Esophagus muscularis mucosa (tissue), 4 donors: ENCODE measurements at places on chromosomes 3 and 15. TPM values are rescaled to one million over a fixed set of nuclear protein-coding genes. Genes with fewer than 3 reads are reported as not detected.

Gene BFSP2
- not detected for total RNA-seq

Gene ZNF621
- 22.8 TPM for total RNA-seq

Gene C3orf22
- total RNA-seq: not detected

Gene FBXL22
- total RNA-seq: 52.7 TPM

Gene TERC
- 46.9 TPM for total RNA-seq

Gene CIDEC
- 2.4 TPM for total RNA-seq

Gene HIGD2B
- not detected for total RNA-seq

Gene PTH1R
- total RNA-seq: 21.6 TPM

Gene VEPH1
- total RNA-seq: 0.52 TPM

Gene ASB14
- total RNA-seq: not detected

Gene SCAANT1
- total RNA-seq: not detected

Gene ZPLD1
- total RNA-seq: not detected

Gene MYH15
- total RNA-seq: 0.17 TPM

Gene TUSC7
- not detected for total RNA-seq

Gene TLR9
- total RNA-seq: not detected

DNA sequence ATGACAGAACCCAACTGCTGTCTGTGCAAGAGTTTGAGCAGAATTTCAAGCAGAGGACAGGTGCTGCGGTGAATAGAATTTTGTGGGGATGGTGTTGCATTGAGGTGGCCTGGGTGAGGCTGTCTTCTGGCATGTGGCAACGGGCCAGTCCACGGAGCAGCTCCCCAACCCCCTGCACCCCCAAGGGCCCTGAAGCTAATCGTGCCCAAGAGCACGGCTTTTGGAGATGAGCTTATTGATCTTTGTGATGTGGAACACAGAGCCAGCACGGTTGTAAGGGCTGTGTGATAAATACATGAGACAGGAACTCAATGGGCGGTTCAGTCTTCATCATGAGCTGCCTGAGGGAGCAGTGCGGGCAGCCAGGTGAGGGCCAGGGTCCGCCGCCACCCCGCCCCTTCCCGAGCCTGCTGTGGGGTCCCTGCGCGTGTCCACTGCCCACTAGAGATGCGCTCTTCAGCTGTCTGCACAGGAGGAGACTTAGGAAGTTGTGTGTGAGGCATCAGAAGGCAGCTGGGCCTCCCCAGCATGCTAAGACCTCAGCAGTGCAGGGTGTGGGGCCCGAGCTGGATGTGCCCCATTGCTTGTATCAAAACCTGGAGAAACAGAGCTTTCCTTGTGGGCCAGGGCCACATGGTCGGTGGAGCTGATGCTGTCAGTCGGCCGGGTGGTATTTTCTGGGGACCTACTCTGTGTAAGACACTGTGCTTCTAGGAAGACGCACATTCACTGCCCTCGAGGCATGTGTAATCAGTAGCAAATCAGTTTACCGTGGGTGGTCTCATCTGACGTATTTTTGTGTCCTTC is 90.5 kb downstream of the CHRNA7 start:
- DNase-seq: peak; percentile 79

- peak; percentile 42 for DNase-seq
These were observed 27.2 kb downstream of the MRPL46 start for GRCh38 chr15:88440021-88440420.

DNA sequence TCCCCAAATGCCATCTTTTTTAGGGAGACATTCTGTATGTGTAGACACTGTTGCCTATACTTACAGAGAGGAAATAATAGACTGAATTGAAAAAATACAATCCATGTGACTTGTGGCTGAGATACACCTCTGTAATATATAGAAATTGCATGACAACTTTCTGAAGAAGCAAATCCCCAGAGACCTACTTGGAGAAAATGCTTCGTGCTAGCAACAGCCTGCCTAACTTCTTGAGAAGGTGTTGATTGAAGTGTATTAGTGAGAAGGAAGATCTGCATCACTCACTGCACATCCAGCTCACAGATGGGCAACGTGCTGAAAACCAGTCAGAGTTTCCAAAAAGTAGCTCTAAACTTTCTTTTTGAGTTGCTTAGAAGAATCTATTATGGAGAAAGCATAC is 404.1 kb downstream of the EPHB1 start:
- no peak for DNase-seq

DNA sequence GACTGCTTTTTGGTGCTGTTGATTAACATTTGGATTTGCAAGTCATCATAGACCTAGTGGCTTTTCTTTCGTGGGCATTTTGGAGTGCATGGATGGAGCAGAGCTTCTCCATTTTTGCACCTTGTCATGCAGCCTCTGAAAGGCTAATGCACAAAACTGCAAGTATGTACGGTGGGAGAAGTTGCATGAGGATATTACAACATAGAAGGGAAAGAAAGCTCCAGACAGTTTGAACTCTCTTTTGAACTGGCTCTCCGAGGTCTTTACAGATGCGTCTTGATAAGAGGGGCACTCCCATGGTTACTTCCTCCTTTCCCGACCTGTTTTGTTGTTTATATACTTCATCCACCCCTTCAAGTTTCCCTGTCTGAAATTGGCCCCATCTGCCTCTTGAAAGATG is 147.1 kb upstream of the GBE1 start:
- no peak for DNase-seq

- DNase-seq: no peak
These were observed 60.7 kb downstream of the UBE2E2 start for GRCh38 chr3:23263796-23264195.

GRCh38 chr15:92915766-92916435 is 15.8 kb downstream of the CHD2 start:
- DNase-seq: no peak

DNA sequence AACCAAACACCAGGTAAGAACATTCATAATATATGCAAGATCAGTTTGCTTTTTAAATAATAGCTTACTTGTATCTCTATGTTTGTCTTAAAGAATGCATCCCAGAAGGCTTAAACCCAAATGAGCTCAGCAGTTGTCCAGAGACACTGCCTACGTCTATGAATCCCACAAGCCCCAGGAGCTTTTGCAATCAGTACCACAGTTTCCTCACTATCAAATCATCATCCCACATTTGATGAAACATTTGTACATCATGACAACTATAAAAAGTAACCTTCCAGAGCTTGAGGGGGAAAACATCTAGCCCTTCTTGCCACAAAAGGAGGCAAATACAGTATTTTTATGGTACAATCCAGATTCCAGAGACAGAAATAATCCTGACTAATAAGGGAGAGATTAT is 63.7 kb downstream of the ATP8B4 start:
- DNase-seq: no peak

GRCh38 chr15:58247855-58248842 is 110.0 kb downstream of the AQP9 start:
- no peak for DNase-seq

GRCh38 chr3:56424336-56424735 is 43.9 kb downstream of the ERC2 start:
- DNase-seq: no peak

GRCh38 chr3:114127517-114127916 is 51.3 kb downstream of the DRD3 start:
- DNase-seq: no peak

DNA sequence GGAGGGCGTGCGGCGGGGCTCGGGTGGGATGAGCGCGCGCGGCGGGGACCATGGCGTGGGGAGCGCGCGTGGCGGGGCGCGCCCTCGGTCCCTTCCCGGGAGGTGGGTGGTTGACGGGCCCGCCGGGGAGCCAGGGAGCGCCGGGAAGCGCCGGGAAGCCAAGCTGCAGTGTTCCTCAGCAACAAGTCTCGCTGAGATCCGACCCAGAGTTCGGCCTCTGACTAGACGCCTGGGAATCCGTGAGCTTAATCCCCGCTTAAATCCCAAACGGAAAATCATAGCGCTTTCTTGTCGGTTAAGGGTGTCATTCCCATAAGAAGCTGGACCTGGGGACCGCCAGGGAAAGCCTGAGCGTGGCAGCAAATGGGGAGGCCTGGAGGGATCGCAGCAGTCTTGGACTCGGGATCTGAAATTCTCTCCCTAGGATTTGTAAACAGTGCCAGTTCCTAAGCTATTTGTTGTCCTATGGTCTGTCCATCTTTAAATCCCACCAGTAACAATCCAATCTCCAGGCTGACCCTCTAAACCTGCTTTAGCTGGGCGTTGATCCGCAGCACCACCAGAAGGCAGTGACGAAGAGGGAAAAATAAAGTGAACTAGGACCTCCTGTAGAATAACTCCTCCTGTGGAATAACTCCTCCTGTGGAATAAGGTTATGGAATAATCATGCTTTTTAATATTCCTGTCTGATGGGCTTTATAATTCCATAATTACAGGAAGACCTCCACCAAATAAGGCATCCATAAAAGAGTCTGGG is 570 bp upstream of the NEDD4 start:
- no peak for DNase-seq

GRCh38 chr3:139561255-139561817 is 21.8 kb upstream of the RBP1 start:
- DNase-seq: peak; percentile 26

GRCh38 chr3:98010194-98010882 is 24.8 kb downstream of the GABRR3 start:
- DNase-seq: no peak

DNA sequence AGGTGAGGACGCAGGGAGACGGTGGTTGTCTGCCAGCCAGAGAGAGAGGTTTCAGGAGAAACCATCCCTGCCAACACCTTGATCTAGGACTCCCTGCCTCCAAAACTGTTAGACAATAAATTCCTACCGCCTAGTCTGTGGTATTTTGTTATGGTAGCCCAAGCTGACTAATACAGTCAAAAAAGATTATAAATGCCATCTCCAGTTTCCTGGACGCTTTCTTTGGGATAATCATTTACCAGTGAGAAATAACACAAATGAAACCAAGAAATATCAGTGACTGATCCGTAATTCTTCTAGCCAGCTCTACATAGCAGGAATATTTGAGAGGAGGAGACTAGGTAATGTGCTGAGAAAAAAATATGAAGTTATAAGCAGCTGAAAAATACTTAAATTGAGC is 707.8 kb upstream of the LMCD1 start:
- DNase-seq: no peak

DNA sequence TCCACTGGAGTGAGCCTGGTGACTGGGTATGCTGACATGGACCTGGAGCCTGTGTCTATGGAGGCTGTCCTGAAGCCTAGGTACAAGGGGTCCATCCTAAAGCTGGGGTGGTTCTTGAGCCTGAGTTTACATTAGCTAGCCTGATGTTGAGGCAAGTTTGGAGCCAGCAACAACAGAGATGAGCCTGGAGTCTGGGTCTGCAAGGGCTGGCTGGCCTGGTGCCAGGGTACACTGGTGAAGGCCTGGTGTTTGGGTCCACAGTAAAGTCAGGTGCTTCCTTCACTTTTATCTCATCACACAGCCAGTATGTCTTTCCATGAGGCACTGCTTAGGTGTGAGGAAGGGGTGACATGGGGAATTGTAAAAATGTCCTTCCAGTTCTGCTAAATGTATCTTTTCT is 49.5 kb downstream of the TP63 start:
- no peak for DNase-seq

GRCh38 chr3:48428572-48429316 is 1.1 kb downstream of the PLXNB1 start:
- DNase-seq: no peak

DNA sequence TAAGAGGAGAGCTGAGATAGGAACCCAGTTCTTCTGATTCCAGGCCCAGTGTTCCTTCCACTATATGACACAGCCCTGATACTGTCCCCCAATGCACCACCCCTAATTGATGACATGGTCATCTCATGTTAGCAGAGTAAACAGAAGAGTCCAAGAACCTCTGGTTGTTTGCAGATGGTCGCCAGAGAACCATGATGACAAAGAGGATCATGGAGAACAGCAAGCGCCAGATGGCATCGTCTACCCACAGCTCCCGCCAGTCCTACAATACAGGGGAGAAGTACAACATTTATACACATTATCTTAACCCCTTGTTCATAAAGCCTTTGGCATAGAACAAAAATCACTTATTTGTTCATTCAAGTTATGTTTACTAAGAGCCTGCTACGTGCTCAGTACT is 18.5 kb upstream of the VPS39 start:
- no peak for DNase-seq

DNA sequence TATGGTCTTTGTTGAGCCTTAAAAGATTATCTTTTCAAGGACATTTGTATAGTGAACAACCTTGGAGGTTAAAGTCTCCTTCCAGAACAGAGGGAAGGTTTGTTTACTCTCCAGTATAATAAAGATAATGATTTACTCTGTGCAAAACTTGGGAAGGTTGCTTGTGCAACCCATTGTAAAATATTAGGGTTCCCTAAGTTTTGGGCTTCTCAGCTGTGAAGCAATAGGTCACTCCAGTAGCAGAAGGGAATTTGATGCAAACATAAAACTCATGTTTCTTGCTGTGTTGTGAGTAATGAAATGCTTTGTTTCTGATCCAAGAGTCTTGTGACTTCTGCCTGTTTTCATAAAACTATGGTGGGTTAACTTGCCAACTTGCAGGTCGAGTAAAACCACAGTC is 177.5 kb downstream of the SUCNR1 start:
- no peak for DNase-seq

DNA sequence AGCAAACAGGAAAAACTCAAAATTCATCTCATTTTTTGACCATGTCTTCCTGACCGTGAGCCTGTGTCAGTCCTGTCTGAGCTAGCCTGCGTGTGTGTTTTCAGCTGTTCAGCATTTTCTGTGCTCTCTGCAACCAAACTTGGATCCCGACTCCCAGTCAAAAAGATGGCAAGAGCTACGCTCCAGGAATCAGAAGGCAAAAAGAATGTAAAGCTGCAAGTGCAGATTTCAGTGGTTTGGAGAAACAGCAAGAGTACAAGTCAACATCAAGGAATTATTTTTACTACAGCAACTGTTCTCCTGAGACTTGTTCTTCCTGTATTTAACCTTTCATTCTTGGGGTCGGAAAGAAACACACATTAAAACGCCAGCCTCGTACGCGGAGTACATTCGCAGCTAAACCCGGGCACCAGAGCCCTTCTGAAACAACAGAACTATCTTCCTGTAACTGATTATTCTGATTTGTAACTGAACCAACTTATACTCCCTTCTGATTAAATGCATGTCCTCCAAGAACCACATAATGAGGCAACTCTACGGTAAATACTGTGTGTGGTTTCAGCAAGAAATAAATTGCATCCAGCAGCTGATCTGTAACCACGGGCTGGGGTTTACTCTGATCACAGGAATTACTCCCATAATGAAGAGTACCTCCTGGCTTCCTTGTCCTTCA is 107.4 kb downstream of the LRIG1 start:
- no peak for DNase-seq

GRCh38 chr3:39407259-39407629 is 724 bp downstream of the RPSA start:
- no peak for DNase-seq

DNA sequence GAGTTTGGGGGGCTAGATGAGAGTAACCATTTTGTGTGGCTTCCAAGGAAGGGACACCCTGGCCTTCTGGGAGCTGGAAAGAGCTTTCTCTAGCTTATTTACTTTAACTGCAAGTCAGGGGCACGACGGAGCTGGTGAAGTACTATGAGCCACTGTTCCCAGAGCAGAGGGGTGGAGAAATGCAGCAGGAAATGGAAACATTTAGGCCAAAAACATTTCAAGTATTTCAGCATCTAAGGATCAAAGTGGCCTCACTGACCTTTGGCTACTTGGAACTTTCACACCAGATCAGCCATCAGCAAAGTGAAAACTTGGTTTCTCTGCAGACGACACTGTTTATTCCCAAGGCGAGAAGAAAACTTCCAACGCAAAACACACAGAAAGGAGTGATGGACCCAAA is 7.9 kb downstream of the DGKG start:
- peak; percentile 47 for DNase-seq

- DNase-seq: no peak
These were observed 16.4 kb upstream of the SLC35G2 start for GRCh38 chr3:136802481-136802996.
